ENCODE measurements at places on chromosomes 1 and 21. TPM values are rescaled to one million over a fixed set of nuclear protein-coding genes. Genes with fewer than 3 reads are reported as not detected.

The RPTN gene
- not detected for total RNA-seq

The NCF2 gene
- not detected for total RNA-seq

The KCNK2 gene
- total RNA-seq: 8.6 TPM

The CLCN6 gene
- 15.1 TPM for total RNA-seq

The S100A16 gene
- total RNA-seq: 537 TPM

The CD2 gene
- not detected for total RNA-seq

The MX1 gene
- total RNA-seq: 7.7 TPM

The SLC30A2 gene
- not detected for total RNA-seq

The RPL11 gene
- 559 TPM for total RNA-seq

The IFI16 gene
- 115 TPM for total RNA-seq

The KDM5B gene
- 60.0 TPM for total RNA-seq

The SMIM11 gene
- 15.1 TPM for total RNA-seq

The C1orf105 gene
- not detected for total RNA-seq

The RUNX3 gene
- total RNA-seq: not detected

The S100A9 gene
- total RNA-seq: not detected

The RGS7 gene
- 2.0 TPM for total RNA-seq

The ERICH3 gene
- not detected for total RNA-seq

The GJB5 gene
- total RNA-seq: not detected

The ZSWIM5 gene
- total RNA-seq: 0.20 TPM

The SSBP3 gene
- 11.4 TPM for total RNA-seq

Measured in subcutaneous preadipocyte (primary cell).